ENCODE measurements at places on chromosomes 4 and X.

- no peak for DNase-seq
Measured at GRCh38 chrX:113048896-113049295, 208.3 kb upstream of the AMOT start.

DNA sequence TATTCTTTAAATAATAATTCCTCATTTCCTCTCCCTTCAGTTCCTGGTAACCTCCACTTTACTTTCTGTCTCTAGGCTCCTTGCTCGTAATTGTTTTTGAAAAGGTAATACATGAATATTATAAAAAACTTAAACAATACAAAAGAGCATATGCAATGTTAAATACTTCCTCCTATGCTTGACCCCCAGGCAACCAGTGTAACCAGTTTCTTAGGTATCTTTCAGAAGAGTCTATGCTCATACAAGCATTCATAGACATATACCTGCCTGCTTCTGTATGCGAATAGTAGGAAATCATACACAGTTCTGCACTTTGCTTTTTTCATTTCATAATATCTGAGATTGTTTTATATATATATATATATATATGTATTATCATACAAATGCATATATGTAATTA lies 2.6 kb upstream of the MID2 start:
- no peak for DNase-seq

- no peak for DNase-seq
Measured at GRCh38 chr4:15037923-15038541, 35.8 kb downstream of the CPEB2 start.

GRCh38 chrX:3119376-3119775 lies 78.1 kb downstream of the ARSF start:
- no peak for DNase-seq

GRCh38 chr4:101148551-101148950 lies 198.8 kb downstream of the PPP3CA start:
- DNase-seq, result no peak

DNA sequence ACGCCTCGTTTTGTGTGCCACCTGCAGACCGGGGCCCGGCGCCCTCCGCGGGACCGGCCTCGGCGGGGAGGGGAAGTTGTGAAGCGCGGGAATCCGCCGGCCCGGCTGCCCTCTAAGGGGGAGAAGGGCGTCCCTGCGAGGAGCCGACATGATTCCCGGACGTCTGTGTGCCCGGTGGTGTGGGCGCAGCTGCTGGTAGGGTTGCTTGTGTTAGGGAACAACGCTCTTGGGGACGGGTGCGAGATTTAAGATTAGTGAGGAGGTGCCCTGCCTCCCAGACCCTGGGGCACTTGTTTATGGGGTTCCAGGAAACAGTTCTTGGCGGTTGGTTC lies 627 bp downstream of the CDKN2AIP start:
- no peak for DNase-seq

GRCh38 chrX:101368800-101369199 lies 17.2 kb downstream of the BTK start:
- no peak for DNase-seq

DNA sequence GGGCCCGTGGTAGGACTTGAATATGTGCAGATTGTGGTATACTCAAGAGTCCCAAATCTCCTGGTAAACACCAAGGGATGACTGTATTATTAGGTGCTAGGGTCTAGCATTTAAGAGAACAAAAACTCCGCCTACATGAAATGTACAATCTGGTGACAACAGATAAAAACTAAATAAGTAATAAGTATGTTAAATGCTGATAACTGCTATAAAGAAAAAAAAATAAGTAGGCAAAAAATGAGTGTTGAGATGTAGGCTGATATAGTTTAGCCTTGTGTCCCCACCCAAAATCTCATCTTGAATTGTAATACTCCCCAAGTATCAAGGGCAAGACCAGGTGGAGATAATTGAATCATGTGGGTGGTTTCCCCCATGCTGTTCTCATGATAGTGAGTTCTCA lies 23.4 kb downstream of the OTUD4 start:
- DNase-seq, result no peak

- no peak for DNase-seq
Measured at GRCh38 chr4:73224886-73225285, 33.7 kb downstream of the ANKRD17 start.

DNA sequence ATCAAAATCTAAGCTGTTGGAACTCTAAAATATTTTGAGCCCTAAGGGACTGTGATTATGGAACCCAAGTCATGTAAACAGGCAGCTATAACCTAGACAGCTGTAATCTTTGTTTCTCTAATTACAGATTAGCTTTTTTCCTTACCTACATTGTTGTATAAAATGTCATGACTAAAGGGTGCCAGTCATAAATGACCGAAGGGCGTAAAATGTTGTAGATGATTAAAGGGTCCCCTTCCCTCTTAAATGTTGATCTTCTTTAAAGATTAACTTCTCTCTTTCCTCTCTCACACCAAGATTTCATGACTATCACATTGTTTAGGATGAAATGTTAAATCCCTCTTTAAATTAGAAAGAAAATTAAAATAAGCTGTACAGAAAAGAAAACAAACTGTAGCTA lies 659.4 kb upstream of the NR3C2 start:
- no peak for DNase-seq

- no peak for DNase-seq
Measured at GRCh38 chr4:101081695-101082369, 265.5 kb downstream of the PPP3CA start.

GRCh38 chrX:63746278-63746677 lies 38.7 kb downstream of the ARHGEF9 start:
- DNase-seq, result no peak

GRCh38 chrX:1215123-1215823 lies 2.8 kb upstream of the CRLF2 start:
- DNase-seq, result no peak

DNA sequence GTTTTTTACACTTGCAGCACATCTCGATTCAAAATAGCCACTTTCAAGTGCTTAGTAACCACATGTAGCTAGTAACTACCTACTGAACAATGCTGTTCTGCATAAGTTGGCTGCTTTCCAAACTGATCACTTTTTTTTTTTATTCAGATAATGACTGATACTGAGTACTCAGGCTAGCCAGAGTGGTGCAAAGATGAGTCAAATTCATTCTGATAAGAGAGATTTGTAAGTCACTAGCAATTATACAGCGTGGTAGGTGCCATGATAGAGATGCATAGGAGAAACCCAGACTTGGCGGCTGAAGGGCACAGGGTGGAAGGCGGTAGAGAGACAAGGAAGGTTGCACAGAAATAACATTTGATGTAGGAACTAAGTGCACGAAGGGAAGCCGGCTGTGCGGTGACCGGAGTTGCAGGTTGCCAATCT lies 357 bp upstream of the IGBP1 start:
- DNase-seq, result no peak

- DNase-seq, result no peak
Measured at GRCh38 chr4:109864134-109864533, 16.2 kb downstream of the LRIT3 start.

GRCh38 chr4:11589676-11590075 lies 161.0 kb upstream of the HS3ST1 start:
- DNase-seq, result no peak

DNA sequence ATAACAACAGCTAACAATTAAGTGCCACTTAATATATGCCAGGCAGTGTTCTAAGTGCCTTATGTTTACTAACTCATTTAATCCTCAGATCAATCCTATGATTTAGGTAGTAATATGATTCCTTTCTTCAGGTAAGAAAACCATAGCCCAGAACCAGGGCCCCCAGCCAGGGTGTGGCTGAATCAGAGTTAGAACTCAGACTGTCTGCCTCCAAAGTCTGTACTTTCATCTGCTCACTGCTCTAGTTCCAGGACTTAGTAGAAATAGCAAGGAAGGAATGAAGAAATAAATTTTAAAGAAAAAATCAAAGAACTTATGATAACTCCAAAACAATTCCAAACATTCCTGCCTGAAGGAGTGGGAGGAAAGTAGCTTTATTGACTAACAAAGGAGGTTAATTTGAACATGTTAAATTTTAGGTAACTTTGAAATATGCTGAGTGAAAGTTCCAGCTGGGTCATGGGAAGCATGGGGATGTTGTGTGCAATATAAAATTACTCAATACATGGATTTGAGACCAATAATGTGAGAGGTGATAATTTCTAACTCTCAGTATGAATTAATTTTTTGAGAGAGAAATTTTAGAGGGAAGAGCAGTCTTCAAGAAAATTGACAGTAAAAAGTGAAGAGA lies 8.8 kb upstream of the ADH1C start:
- DNase-seq, result no peak

- DNase-seq, result no peak
Measured at GRCh38 chr4:19298998-19299397, 952.7 kb upstream of the SLIT2 start.

DNA sequence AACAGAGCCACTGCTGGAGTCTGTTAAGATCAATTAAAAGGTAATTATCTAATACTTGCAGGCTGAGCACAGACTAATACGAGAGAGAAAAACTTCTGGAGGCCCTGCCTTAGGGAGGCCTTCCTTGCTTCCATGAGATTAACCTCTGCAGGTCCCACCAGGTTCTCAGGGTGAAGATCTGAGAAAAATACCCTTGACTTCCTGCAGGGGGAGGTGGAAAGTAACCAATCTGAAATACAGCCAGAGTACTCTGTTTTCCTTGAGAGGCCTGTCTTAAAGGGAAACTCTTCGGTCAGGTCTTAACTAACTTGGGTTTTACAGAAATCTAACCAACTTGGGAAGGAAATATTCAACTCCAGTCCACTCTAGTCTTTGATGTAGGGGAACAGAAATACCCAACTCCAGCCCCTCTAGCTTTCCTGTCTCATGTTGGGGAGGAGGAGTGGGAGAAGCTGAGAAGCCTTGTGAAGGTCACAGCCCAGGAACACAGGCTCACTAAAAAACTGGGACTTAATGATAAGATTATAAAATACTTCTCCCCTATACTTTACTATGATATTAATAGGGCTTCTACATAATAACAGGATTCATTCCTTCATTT lies 77.1 kb downstream of the TBCK start:
- no peak for DNase-seq

DNA sequence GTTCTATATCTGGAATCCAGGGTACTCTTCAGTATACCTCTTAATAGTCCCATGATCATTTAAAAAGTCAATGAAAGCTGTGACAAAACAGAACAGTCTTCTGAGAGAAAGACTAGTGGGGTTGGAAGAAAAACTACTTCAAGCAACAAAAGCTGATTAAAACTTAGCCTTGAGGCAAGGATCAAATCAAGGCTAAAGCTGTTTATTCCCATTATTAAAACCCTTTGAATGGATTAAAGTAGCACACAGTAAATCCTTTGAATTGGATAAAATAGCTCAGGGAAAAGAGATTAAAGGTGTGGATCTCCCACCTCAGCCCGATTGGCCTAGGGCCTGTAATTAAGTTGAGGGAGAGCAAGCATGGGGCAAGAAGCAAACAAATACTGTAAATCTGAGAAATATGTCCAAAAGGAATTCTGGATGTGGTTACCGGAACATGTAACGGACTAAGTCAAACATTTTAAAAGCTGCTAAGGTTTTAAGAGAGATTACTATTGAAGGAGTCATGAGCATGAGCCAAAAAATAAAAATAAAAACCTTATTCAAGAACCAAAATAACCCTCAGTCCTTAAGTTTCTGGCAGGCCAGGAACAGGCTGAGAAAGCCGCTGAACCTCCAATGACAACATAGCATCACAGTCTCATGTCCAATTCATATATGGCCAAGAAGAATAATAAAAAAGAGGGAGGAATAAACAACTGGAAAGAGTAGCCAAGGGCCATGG lies 257.3 kb upstream of the NEIL3 start:
- DNase-seq, result no peak

GRCh38 chr4:29549342-29549741 lies 1170.8 kb upstream of the PCDH7 start:
- no peak for DNase-seq

DNA sequence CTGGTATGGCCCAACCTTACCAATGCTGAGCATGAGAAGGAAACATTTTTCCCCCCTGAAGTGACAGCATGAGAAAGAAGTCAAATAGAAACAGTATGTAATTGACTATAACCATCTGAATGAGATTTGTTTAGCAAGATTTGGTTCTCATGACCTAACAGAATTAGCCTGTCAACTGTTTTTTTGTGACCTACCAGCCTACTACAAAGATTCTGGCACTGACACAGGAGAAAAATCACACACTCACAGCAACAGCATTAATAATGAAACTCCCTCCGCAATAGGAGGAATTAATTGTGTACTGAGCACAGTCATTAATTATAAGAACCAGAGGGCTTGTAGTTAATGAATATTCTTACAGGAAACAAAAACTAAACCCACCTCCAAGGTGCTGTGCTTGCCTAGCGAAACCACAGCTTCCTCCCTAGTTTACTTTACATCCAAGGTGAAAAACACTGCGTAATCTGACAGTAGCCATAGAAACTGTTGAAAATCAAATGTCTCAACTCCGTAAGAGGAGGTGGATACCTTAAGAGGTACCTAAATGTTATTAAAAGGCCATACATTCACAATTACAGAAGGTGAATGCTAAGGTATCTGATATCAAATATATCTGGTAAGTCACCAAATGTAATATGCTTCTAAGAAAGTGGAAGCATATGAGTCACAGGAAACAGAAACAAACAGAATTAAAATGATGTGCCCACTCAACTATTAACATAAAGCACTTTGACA lies 34.9 kb downstream of the MMRN1 start:
- no peak for DNase-seq

DNA sequence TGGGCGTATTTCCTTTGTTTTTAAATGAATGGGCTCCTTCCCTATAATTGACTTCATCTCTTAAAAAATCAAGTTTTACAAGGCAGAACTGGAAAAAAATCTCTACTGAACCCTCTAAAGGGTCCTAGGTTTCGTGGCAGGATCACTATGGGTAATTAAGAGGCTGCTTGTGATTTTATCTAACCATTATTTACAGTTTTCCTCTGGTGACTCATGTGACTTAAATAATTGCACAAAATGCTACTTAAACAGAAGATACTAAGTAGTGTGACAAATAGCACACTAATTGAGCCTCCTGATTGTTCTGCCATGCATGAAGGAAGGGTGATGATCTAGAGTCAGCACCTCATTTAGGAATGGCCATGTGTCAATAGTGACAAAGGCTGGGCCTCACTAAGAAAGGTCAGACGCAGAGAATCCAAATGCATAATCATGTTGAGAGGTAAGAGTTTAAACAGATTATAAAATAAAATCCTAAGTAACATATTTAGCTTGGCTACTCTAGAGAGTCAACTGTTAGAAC lies 35.5 kb downstream of the OFD1 start:
- DNase-seq, result no peak

DNA sequence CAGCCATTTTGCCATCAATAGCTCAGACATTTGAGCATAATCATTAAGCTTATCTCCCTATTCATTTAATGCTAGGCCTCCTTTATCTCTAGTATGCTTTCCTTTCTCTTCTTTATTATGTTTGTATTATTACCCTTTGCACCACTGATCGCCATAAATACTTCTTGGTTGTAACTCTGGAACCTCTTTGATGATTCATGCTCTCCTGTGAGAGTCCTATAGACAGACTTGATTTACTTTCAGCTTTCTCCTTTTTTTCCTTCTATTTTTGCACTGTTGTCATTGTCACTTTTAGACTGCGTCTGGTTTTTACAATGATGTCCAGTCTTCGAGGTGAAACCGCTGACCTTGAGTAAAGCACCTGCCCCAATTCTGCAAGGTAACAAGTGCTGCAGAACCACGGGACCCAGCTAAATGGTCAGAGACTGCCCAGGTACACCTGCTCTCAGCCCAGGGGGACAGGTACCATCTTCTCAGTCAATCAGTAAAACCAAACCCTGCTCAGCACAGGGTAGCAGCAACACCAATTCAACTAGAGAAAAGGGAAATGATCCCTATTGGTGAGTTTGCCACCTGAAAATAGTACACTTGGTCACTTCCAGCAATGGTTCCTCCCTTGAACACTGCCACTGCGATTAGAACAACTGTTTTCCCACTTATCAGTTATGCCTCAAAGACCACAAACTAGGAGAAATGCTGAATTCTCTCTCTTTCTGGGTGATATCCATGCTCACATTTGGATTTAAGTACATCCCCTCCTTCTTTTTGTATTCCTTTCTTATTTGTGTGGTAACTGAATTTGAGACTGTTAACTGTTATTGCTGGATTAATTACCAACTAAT lies 125.1 kb downstream of the MAML3 start:
- DNase-seq, result no peak

Measured in stimulated activated CD4-positive, alpha-beta T cell treated with anti-CD3 and anti-CD28 coated beads, Interleukin-15, amount 100 ng/mL, for 1 hour (primary cell).